ENCODE measurements at places on chromosomes 3 and 15. TPM values are rescaled to one million over a fixed set of nuclear protein-coding genes. Genes with fewer than 3 reads are reported as not detected.

VPS8 gene
- 20.7 TPM for total RNA-seq

TF gene
- 7.3 TPM for total RNA-seq

NSUN3 gene
- 9.7 TPM for total RNA-seq

GSK3B gene
- total RNA-seq = 15.4 TPM

SLC27A2 gene
- 3.3 TPM for total RNA-seq

AMIGO3 gene
- not detected for total RNA-seq

CAMKV gene
- not detected for total RNA-seq

THAP10 gene
- 0.86 TPM for total RNA-seq

PXYLP1 gene
- total RNA-seq = 8.8 TPM

CHRM5 gene
- not detected for total RNA-seq

IVD gene
- 30.8 TPM for total RNA-seq

KLHL40 gene
- total RNA-seq = not detected

BCL2A1 gene
- 1.0 TPM for total RNA-seq

TGM5 gene
- total RNA-seq = not detected

ASB14 gene
- total RNA-seq = not detected

BTD gene
- 14.8 TPM for total RNA-seq

PCYT1A gene
- total RNA-seq = 14.2 TPM

HDC gene
- total RNA-seq = 1.7 TPM

Measured in pancreas (tissue), 10 donors.